ENCODE measurements at places on chromosomes 16 and 17.

- ATAC-seq: peak; percentile 93
Measured at GRCh38 chr16:72921620-72922019, 126.3 kb downstream of the ZFHX3 start.

GRCh38 chr16:65122724-65123395 lies 997 bp upstream of the CDH11 start:
- peak; percentile 57 for ATAC-seq

- ATAC-seq: no peak
Measured at GRCh38 chr16:31083081-31083480, 5.7 kb downstream of the PRSS53 start.

- ATAC-seq: no peak
Measured at GRCh38 chr17:53949473-53950090, 126.9 kb downstream of the KIF2B start.

DNA sequence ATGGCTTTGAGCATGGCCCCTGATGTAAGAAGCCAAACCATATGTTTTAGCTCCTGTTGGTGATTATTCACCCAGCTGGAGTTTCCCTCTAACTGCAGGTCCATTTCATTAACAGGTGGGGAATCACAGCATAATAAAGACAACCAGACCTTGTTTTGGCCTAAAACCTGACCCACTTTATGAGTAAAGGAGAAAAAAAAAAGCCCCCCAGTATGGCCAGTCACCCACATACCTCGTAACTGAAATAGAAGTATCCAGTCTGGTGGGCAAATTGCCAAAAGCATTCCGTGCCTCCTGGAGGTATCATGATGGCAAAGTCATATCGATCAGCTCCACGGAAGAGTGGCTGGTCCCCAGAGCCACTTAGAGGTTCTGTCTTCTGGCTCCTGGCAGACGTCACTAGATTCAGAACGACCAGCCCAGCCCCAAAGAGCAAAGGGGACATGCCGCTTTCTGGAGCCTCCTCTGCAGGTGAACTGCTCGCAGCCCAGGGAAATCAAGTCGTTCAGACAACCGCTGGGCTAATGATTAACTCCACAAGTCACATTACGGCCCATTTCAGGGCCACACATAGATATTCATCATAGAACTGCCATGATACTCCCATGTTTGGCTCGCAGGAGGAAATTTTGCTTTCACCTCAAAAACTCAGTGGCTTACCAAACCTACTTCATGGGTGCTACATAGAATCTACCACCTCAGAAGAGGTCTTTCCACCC lies at the start of gene TMED6:
Gene TMED6, minus strand, starts transcription at position 478 of the 719 bp plus-strand sequence. Its CDS starts 33 bp downstream, at position 445.
- no peak for ATAC-seq

DNA sequence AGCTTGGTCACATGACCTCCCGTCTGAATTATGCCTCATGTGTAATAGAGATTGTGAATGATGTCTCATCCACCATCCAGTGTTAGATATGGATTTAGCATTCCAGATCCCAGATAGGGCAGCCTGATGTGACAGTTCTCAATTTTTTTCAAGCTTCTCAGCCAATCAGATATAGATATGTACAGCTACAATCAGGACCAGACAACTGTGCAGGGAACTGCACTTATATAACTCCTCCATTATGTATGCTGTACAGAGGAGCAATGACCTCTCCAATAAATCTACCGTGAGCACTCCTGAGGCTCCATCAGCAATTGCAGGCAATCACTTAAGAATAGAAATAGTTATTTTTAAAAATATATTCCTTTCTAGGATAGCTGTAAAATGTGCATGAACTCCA lies 722.8 kb upstream of the SOX9 start:
- ATAC-seq: no peak

DNA sequence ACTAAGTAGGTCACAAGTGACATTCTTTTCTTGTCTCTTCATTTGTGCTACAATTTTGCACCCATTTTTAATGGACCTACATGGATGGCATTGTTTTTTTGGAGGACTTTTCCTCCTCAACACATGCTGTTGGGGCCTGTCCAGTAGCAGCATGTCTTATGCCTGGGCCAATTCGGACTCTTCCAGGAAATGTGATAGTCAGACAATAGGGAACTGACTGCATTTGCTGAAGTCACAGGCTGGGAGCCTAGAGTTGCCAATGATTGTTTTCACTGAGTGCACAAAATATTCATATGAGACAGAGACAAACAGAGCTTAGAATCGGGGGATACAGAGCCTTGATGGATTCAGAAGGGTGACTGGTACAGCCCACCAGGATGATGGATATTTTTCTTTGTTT lies 867.3 kb upstream of the GOT2 start:
- ATAC-seq: no peak

GRCh38 chr17:57918017-57918895 lies 37.0 kb downstream of the CUEDC1 start:
- ATAC-seq: peak; percentile 52

DNA sequence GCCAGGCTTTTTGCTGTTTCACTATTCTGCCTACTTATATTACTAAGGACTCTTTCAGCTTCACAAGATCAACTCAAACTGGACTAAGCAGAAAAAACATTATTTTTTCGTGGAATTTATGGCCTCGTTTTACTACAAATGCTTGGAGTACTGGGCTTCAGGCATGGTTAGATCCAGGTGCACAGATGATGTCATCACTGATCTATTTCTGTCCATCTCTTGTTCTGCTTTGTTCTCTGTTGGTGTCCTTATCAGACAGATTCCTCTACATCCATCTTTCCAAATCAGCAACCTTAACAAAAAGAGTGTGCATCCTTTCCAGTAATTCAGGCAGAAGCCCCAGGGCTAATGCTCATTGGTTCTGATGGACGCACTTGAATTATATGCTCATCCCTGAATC lies 109.9 kb upstream of the DNAH9 start:
- no peak for ATAC-seq

- no peak for ATAC-seq
Measured at GRCh38 chr17:16987066-16987829, 15.3 kb upstream of the TNFRSF13B start.

GRCh38 chr16:10741844-10742243 lies 1.8 kb upstream of the NUBP1 start:
- no peak for ATAC-seq

- ATAC-seq: no peak
Measured at GRCh38 chr17:61970030-61970429, 42.2 kb upstream of the INTS2 start.

GRCh38 chr16:56625140-56625942 lies at the start of gene MT1E:
MT1E (plus strand) TSS chr16:56625781; CDS start chr16:56625852, 71 bp downstream.
- peak; percentile 89 for ATAC-seq

DNA sequence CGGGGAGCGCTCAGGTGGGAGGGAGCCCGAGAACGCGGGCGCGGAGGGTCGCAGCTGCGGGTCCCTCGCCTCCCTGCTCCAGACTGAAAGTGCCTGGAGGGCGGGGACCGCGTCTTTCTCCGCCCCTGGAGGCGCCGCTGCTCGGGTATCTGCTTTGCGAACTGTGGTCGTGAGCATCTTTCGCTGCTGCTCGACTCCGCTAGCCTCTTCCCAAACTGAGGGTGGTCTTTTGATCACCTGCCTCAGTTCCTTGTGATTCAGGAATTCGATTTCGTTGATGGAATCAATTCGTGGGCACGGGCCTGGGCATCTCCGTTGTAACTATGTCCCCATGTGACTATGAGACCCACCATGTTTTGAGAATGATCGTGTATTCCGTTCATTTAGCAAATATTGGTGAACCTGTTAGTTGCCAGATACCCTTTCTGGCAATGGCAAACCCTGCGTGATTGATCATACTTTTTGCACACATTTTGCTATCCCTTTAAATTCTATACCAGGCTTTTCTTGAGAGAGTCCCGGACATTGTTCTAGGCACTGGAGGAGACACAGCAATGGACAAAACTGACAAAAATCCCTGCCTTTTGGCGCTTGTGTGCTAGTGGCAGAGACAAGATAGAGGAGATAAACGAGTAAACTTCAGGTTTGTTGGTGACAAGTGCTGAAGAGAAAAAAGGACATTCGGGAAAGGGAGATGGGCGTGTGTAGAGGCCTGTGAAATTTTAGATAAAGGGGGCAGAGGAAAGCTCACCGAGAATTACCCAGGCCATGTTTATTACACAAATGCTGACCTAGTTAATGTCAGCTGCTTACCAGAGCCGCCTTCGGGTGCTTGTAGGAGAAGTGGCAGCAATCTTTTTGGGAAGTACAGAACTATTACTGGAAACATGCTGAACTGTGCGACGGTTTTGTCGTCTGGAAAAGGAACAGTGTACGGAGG lies 948 bp downstream of the UTP18 start:
- ATAC-seq: peak; percentile 5

GRCh38 chr17:59330053-59330942 lies 1.2 kb upstream of the YPEL2 start:
- no peak for ATAC-seq

- ATAC-seq: no peak
Measured at GRCh38 chr17:79609049-79609589, 1.7 kb downstream of the RBFOX3 start.

- ATAC-seq: no peak
Measured at GRCh38 chr17:6549384-6550036, 6.8 kb downstream of the PITPNM3 start.

- no peak for ATAC-seq
Measured at GRCh38 chr16:81588326-81589081, 143.9 kb downstream of the CMIP start.

GRCh38 chr17:78613416-78613815 lies 36.2 kb upstream of the DNAH17 start:
- ATAC-seq: no peak

- ATAC-seq: no peak
Measured at GRCh38 chr17:41483991-41484826, 3.3 kb upstream of the KRT35 start.

- ATAC-seq: no peak
Measured at GRCh38 chr16:12775656-12776236, 27.9 kb downstream of the CPPED1 start.

DNA sequence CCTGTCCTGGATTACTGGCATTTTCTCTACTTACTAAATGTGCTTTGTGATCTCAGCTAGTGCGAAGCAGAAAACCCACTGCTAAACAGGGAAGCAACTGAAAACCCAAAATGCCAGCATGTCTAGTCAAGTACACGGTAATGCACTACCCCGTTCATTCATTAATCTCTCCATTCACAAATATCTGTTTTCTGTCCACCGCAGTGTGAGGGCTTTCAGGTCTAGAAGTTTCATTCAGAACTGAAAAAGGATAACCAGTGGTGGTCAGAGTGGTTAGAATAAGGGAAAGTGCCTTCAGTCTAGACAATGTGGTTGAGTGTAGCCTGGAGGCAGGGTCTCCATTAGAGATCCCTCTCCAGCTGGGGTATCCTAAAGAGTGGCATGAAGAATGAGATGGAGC lies 68.3 kb downstream of the C17orf67 start:
- ATAC-seq: no peak

- ATAC-seq: peak; percentile 84
Measured at GRCh38 chr17:64984851-64985521, 65.7 kb upstream of the LRRC37A3 start.

DNA sequence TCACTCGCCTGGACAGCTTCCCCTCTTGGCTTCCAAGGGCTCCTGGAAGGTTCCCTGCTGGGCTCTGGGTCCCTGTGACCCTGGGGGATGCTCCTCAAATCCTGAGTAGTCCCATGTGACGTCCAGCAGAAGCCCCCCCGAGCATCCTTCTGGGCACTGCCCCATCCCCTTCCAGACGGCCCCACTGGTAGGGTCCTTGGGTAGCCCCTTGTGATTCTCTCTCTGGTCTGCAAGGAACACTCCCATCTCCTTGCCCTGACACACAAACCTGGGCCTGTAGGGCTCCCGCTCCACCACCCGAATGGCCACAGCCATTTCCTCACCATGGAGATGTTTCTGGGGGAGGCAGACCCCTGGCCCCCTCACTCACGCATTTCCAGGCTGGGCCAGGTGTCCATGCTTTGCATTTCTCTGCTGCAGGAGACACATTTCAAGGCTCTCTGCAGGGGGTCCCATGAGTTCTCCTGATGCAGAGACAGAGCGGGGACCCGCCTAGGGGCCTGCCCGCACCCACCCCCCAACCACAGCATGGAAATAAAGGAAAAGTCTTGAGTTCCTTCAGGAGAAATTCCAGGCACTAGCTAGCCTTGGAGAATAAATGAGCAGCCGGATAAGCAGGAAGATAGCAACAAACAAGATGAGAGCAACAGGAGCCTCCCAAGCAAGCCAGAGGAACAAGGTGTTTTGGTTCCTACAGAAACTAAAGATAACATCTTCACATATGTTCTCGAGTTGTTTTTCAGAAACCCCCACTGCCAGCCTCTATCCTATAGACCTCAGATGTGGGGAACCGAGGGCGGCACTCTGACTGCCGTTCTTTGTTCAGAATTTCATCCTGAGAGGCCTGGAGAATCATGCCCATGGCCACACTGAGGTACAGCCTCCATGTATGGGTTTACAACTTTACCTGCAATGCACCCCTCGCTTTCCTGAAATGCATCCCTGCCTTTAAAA lies 128.8 kb downstream of the MGAT5B start:
- ATAC-seq: no peak

- ATAC-seq: no peak
Measured at GRCh38 chr17:4307179-4307930, 43.6 kb upstream of the ANKFY1 start.

DNA sequence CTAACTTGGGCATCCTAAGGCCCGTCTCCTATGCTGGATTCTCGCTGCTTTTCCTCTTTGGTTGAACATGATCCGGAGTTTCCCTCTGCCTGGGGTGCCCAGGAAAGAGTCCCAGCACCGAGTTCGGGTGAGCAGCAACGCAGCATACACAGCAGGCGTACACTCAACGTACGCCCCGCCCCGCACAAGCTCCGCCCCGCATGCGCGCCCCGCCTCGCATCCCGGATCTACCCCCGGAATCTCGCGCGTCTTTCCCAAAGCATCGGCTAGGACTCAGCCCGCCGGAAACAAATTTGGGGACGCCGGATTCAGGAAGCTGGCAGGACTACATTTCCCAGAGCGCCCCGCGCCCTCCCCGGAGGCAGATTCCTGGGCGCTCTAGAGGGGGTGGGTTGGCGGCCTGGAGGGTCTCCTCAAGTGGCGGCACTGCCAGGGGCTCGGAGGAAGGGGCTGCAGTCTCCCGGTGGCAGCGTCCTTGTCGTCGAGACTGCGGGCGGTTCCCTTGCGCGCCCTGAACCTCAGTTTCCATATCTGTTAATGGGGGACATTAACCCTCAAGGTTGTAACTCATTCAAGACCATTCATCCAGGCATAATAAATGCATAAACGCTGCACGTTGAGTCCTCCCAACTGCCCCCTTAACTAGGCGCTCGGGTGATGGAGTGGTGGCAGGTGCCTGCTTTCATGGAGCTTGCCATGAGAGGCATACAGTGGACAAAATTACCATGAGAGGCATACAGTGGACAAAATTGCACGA lies 1.8 kb upstream of the ZNF500 start:
- ATAC-seq: peak; percentile 91

DNA sequence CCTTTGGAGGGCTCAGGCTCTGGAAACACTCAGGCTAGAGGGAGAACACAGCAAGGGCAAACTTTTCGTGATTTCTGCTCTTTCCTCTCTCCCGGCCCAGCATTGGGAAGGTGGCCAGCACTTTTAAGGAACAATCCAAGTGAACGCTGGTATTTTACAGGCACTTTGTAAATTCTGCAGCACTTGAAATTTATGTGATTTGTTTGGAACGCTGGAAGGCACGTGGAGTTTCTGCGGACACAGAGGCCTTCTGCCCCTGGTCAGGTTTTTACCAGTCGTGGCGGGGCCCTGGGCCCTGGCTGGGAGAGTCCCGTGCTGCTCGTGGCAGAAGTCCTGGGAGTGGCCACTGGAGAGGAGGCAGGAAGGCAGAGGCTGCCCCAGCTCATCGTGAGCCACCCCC lies 188.6 kb downstream of the ENGASE start:
- no peak for ATAC-seq

Measured in SK-N-SH treated with all-trans-retinoic acid at 6 μM for 48 hours (cell line).